ENCODE measurements at places on chromosomes 2 and 18.

GRCh38 chr2:100895934-100896685 lies 76.2 kb downstream of the NPAS2 start:
- DNase-seq = no peak

GRCh38 chr2:8247905-8248622 lies 433.8 kb upstream of the ID2 start:
- DNase-seq = no peak

- no peak for DNase-seq
These were observed 68.4 kb downstream of the RRM2 start for GRCh38 chr2:10190737-10191532.

- DNase-seq = no peak
These were observed 599.1 kb upstream of the FSHR start for GRCh38 chr2:49753344-49753985.

- no peak for DNase-seq
These were observed 59.2 kb upstream of the CSRNP3 start for GRCh38 chr2:165410276-165410675.

GRCh38 chr2:83282841-83283240 lies 1176.2 kb downstream of the SUCLG1 start:
- no peak for DNase-seq

DNA sequence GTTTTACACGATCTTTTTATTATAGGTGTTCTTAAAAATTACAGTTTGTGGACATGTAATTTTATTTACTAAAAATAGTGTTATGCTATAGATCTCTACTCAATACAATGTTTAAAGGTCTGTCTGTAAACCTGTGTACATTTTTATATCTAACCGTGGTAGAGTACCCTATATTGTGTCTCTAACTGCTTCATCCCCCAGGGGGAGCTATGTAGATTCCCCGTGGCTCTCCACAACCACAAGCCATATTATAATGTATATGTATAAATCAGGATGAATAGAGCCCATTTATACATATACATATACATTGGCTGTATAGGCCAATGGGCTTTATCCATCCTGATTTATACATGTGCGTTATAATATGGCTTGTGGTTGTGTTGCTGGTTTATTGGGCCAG lies 59.4 kb downstream of the ADAM23 start:
- no peak for DNase-seq

DNA sequence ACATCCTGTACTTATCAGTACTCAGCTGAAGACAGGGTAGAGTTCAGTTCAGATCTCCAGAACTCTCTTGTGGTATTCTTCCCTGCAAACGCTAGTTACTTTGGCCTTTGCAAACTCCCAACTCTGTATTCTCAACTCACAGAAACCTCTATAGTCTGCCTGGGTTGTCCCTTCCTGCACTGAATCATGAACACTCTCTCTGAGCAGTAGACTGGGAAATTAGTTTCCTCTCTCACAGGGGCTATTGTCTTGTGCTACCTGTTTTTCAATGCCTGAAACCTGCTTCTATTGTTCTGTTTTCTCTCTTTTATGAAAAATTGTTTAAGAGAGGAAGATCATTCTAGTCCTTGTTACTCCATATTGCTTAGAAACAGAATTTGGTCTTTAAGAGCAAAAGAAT lies 134.7 kb downstream of the VIT start:
- no peak for DNase-seq

DNA sequence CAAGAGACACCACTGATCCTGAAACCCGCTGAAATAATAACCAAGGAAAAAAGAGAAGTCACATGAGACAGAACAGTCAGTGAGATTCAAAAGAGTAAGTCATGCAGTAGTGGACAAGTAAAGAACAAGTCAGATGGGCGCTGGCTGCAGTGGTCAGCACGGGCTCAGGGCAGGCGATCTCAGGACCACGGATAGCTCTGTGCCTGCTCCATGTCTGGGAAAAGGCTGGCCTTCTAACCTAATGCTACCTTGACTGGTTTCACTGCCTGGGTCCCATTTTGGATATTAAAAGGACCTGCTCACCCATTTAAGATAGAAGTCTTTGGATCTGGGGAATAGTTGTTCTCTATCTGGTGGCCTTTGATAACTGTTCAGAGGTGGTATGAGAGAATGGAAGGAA lies 61.7 kb upstream of the LCLAT1 start:
- no peak for DNase-seq

- DNase-seq = no peak
These were observed 8.1 kb downstream of the SMAD4 start for GRCh38 chr18:51038110-51038509.

GRCh38 chr2:67616749-67617148 lies 219.6 kb downstream of the ETAA1 start:
- no peak for DNase-seq

GRCh38 chr18:42914476-42914875 lies 201.0 kb downstream of the RIT2 start:
- DNase-seq = no peak

- peak; percentile 53 for DNase-seq
These were observed 132.1 kb downstream of the MBP start for GRCh38 chr18:77000527-77000926.

Measured in hippocampal formation (tissue), 2 donors.